ENCODE measurements at places on chromosomes 2 and 18.

GRCh38 chr18:48927286-48928080 is 23.3 kb downstream of the SMAD7 start:
- DNase-seq, result no peak

DNA sequence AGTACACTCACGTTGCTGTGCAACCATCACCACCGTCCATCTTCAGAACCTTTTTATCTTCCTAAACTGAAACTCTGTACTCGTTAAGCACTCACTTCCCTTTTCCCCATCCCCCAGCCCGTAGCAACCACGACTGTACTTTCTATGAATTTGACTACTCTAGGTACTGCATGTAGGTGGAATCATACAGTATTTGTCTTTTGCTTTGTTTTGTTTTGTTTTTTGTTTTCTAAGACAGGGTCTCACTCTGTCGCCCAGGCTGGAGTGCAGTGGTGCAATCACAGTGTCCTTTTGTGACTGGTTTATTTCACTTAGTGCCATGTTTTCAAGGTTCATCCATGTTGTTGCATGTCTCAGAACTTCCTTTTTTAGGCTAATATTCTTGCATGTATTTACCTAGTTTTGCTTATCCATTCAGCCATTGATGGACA is 7.0 kb upstream of the TYMS start:
- DNase-seq, result no peak

- DNase-seq, result no peak
Observed at GRCh38 chr2:127347734-127348392, 39.9 kb downstream of the MAP3K2 start.

- no peak for DNase-seq
Observed at GRCh38 chr2:16623031-16623430, 42.6 kb downstream of the CYRIA start.

DNA sequence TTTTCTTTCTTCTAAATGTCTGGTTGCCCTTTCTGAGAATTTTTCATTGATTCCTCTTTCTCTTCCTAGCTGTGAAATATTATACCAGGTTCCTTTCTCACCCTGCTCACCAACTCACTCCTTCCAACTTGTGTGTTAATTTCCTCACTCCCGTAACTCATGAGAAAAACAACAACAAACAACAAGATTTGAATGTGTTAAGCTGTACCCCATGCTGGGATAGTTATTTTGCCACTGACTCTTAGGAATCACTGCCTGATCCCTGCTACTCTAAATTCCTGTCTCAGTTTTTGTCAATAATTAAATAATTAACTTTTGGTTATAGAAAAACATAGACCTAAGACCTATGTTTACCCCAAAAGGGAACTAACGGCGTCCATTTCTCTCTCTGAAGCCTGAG is 242.7 kb downstream of the DPP10 start:
- DNase-seq, result no peak

GRCh38 chr18:54900290-54900689 is 59.0 kb downstream of the CCDC68 start:
- DNase-seq, result no peak

DNA sequence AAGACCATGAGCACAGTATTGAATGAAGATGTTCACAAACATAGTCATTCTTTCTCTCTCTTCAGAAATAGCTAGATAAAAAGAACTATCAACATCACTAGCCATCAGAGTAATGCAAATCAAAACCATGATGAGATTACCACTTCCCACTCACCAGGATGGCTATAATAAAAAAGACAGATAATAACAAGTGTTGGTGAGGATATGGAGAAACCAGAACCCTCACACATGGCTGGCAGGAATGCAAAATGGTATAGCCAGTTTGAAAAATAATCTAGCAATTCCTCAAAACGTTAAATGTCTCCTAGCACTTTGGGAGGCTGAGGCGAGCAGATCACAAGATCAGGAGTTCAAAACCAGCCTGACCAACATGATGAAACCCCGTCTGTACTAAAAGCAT is 31.3 kb upstream of the PPP1CB start:
- DNase-seq, result no peak

DNA sequence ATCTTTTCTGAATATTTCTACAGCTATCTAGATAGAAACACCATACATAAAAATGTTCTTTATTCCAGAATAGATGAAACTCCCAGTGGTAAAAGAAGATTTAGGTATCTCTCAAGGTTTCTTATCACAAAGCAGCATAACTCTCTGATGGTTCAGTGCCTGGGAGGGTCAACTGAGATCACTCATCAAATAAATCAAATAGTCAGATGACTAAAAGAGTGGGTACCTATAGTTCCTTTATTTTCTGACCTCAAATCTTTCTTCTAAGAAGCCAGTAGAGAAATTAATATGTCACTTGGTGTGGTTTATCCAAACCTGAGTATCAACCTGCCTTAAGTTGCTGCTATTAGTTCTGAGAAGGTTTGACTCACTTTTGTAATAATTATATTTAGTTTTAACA is 120.9 kb downstream of the TMEFF2 start:
- no peak for DNase-seq

GRCh38 chr2:37653093-37653492 is 18.3 kb downstream of the CDC42EP3 start:
- no peak for DNase-seq

DNA sequence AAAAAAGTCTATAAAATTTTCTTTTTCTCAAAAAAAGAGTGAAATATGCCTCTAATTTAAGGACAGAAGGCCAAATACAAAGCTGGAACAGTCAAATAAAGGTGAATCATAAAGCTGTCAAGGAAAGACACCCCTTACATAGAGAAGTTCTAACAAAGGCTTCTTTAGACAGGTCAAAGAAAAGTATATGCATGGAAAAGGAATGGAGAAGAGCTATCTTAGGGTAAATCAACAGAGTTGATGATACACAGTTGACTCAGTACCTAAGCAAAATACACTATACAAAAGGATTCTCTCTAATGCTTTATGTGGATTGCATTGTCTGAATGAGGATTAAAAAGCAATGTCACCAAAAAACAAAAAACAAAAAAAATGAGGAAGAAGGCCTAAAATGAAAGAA is 214.8 kb downstream of the TXNL1 start:
- no peak for DNase-seq

GRCh38 chr2:30741576-30741975 is 65.7 kb downstream of the CAPN13 start:
- no peak for DNase-seq

- no peak for DNase-seq
Observed at GRCh38 chr2:4502230-4502843, 799.0 kb downstream of the DCDC2C start.

GRCh38 chr2:75517547-75518230 is 43.0 kb downstream of the EVA1A start:
- no peak for DNase-seq
